ENCODE measurements at places on chromosomes 16 and 17. TPM values are rescaled to one million over a fixed set of nuclear protein-coding genes. Genes with fewer than 3 reads are reported as not detected.

GRCh38 chr17:57501016-57501415 lies 244.1 kb downstream of the CCDC182 start:
- H3K27me3 ChIP-seq = no peaks in the 10 kb centered on the region
- no peak for DNase-seq
- H3K4me3 ChIP-seq = no peak overlapping the region
- no peaks in the 10 kb centered on the region for H3K36me3 ChIP-seq

GRCh38 chr17:48123776-48124388 lies 16.3 kb downstream of the SNX11 start:
- H3K4me1 ChIP-seq = no peaks in the 10 kb centered on the region
- H3K27ac ChIP-seq = no peak overlapping the region
- no peak for DNase-seq
- H3K27me3 ChIP-seq = no peaks in the 10 kb centered on the region
- H3K4me3 ChIP-seq = no peak overlapping the region

DNA sequence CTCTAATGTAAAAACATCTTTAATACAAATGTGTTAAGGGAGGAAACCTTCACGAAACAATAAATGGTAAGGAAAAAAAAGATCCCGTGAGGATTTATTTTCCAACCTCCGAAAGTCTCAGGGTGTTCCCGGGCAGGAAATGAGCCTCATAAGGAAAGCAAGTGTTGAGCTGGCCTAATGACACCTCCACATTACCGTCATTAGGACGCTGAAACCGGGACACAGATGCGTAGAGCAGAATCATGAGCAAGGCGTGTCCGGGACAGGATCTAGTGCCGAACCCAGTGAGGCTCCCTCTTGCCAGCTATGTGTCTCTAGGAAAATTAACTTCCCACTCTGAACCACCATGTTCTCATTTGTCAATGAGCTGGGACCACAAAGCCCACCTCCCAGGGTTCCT lies 22.7 kb upstream of the CYTH1 start:
- H3K27me3 ChIP-seq = no peaks in the 10 kb centered on the region
- no peak overlapping the region for H3K4me3 ChIP-seq

- H3K4me1 ChIP-seq = peaks cover 8% of the 10 kb centered on the region
- no peak for DNase-seq
- no peaks in the 10 kb centered on the region for H3K27me3 ChIP-seq
- no peaks in the 10 kb centered on the region for H3K36me3 ChIP-seq
Measured at GRCh38 chr16:66271074-66272060, 95.1 kb upstream of the CDH5 start.

DNA sequence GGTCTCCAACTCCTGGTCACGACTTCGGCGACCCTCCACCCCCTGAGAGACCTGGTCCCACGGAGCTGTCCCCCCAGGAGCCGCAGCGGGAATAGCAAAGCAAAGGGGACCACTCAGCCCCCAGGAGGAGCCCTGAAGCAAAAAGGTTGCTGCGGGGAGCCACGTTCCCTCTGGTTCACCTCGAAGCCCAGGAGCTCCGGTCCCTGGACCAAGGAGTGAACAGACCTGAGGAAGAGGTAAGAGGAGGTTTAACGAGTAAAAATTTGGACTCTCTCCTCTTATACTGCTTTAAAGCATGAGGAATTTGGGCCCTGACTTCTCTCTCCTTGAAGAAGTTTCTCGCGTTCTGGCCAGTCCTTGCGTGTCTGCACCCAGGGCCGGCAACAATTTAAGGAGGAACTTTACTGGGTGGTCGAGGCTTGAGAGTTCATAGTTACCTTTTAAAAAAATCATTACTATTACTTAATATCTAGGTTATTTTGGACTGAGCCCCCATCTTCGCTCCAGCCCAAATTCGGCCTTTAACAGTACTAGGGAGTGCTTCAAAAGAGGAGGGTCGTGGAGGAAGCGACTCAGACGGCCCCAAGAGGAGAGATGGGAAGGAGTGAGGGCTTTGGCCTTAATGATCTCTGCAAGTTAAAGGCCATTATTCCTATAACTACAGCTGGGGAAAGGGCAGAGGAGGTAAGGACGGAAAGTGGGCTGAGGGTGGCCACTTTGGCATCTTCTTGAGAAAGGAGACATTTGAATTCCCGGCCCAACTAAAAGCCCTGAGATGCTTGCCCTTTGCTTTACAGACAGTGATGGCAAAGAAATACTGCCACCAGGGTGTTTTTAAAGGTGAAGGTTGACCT lies 16.9 kb upstream of the HOXB9 start:
- no peak overlapping the region for H3K27ac ChIP-seq
- peaks cover 22% of the 10 kb centered on the region for H3K4me1 ChIP-seq
- peaks cover 50% of the 10 kb centered on the region for H3K27me3 ChIP-seq
- H3K36me3 ChIP-seq = no peaks in the 10 kb centered on the region
- no peak overlapping the region for H3K4me3 ChIP-seq
- DNase-seq = no peak

- peaks cover 36% of the 10 kb centered on the region for H3K4me1 ChIP-seq
- H3K27ac ChIP-seq = peak overlapping the region; percentile 49
- H3K4me3 ChIP-seq = no peak overlapping the region
- H3K36me3 ChIP-seq = no peaks in the 10 kb centered on the region
Measured at GRCh38 chr17:82436601-82437324, 13.8 kb downstream of the CYBC1 start.

- no peaks in the 10 kb centered on the region for H3K36me3 ChIP-seq
- no peaks in the 10 kb centered on the region for H3K27me3 ChIP-seq
- DNase-seq = no peak
Measured at GRCh38 chr17:64355536-64356303, 34.9 kb downstream of the PECAM1 start.

Gene PTX4
- not detected for total RNA-seq
